ENCODE measurements at places on chromosomes 7 and 10. TPM values are rescaled to one million over a fixed set of nuclear protein-coding genes. Genes with fewer than 3 reads are reported as not detected.
A peak's percentile ranks its signal among the peaks of the same experiment; 100 is the strongest.

DNA sequence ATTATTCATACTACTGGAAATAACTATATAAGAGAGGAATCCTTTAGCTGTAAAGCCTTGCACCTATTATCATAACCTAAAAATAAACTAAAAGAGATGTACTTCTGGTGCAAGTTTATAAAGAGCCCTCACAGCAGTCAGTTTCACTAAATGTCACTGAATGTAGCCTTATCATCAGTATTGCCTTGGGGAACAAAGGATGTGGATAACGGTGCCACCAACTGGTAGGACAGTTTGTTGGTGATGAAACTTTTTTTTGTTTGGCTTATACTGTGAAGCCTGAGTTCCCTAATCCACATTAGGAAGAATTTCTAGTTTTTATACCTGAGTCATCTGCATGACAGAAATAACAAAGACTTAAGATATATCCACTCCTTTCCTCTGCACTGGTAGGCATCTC, 117.9 kb upstream of the COL1A2 start:
- DNase-seq, result no peak

COL1A2 gene
- 11,912 TPM for total RNA-seq

AGMO gene
- 1.2 TPM for total RNA-seq

DNA sequence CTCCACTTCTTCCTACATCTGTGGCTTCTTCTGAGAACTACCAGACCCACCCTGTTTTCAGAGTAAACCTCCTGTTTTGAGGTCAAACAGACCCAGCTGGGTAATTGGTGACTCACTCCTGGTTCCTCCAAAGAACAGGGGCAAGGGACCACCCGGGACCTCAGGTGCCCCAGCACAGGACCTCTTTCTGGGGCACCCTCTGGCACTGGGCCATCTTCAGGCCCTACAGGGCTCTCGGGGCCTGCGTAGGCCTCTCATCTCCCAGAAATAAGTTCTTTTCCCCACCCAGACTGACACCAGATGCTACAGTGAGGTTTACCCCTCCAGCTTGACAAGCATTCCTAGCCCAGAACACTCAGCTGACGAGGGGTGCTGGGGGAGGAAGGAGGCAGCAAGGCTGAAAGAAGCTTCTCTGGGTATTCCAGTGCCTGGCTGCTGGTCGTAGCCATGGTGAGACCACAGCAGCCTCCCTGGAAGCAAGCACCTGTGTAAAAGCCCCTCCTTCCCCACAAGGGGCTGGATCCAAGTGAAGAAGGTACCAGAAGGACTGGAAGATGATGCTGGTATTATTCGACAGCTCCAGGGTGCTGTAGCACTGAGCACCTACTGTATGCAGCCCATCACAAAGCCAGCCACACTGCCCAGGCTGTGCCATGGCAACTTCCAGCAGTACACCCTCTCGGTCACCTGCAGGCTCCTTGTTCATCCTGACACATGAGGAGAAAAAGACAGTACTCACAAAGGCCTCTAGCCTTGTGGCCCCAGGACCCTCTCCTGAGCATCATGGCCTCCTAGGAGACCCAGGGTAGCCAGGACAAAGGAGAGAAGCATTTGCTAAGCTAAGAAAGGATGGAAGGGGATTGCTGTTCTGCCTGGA, 47.4 kb downstream of the ALOX5 start:
- no peak for DNase-seq

UPK3BL2 gene
- 0.36 TPM for total RNA-seq

DNA sequence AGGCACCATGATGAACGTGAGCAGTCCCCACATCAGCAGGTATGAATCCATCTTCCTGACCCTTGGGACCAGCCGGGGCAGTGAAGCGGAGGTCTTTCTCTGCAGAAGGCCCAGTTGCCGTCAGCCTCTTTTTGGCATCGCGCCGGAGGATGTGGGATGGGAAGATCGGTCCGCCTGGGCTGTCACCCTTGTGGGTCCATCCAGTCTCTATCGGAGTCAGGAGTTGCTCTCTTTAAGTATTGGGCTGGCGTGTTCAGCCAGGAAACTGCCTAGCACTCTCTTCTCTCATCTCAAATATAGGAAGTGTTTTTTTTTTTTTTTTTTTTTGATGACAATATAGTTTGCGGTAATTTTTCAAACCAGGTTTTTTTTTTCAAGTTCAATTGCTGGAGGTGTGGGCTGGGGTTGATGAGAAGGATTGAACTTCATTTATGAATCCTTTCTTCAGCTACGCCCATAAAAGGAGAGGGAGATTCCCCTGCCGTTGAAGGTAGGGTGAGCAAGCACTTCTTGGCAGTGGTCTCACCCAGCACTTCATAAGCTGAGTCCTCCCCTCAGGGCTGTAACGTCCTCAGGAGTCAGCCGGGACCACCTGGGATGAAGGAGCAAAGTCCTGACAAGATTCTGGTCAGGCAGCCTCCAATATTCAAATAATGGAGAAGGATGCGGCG, at the start of gene IL2RA:
TSS of gene IL2RA (minus strand) at position 267 of the 671 bp plus-strand sequence. CDS start at position 51, 216 bp downstream.
- DNase-seq, result no peak

GRCh38 chr7:157009170-157009777, 1.2 kb downstream of the MNX1 start:
- DNase-seq, result peak; percentile 90

OR2A5 gene
- not detected for total RNA-seq

PLOD3 gene
- 78.7 TPM for total RNA-seq

GRCh38 chr7:83947260-83947659, 247.3 kb downstream of the SEMA3A start:
- DNase-seq, result no peak

GRCh38 chr10:42933448-42934340, 143.2 kb upstream of the RET start:
- DNase-seq, result peak; percentile 78

SPDYE2B gene
- not detected for total RNA-seq

DNA sequence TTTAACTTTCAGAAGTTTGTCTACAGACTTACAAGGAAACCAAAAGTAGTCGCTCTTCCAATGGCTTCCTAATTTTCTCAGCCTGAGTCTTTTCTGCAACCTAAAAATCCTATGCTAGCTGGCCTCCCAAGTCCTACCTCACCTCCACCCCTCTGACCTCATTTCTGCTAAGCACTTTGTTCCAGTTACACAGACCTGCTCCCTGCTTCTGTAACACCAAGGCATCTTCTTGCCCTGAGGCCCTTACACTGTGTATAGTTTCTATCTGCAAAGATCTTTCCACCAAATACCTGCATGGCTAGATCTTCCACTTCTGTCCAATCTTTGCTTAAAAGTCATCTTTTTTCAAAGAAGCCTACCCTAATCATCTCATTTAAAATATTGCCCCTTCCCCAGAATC, 1.9 kb upstream of the SNX13 start:
- peak; percentile 34 for DNase-seq

- no peak for DNase-seq
These were observed 1246.7 kb downstream of the GATA3 start for GRCh38 chr10:9301148-9301547.

CFAP70 gene
- total RNA-seq, result 1.2 TPM

- DNase-seq, result peak; percentile 51
These were observed 18.3 kb downstream of the ATP6V1F start for GRCh38 chr7:128880791-128881457.

GRCh38 chr7:118974836-118975235, 750.3 kb downstream of the ANKRD7 start:
- no peak for DNase-seq

TYW1B gene
- 2.2 TPM for total RNA-seq

IL6 gene
- 37.4 TPM for total RNA-seq

DNA sequence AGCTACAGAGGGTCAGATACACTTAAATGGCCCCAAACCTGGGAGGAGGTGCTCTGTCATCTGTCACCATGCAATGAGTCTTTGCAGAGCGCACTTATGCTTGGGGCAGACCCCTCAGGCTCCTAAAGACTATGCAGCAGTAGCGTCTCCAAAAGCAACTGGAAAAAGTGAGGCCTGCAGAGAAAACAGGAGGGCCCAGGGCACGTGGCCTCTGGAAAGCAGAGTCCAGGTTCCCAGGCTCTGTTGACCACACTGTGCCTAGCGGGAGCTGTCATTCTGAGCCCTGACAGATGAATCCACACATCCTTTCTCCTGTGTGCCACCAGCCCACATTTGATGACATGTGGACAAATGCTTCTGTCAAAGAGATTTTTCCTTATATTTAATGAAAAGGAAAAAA, 66.4 kb downstream of the MINDY4 start:
- no peak for DNase-seq

- DNase-seq, result peak; percentile 50
These were observed 20.4 kb downstream of the DNAJB12 start for GRCh38 chr10:72334196-72334824.

GRCh38 chr10:102917314-102917961, 656 bp upstream of the CNNM2 start:
- DNase-seq, result peak; percentile 89

DNA sequence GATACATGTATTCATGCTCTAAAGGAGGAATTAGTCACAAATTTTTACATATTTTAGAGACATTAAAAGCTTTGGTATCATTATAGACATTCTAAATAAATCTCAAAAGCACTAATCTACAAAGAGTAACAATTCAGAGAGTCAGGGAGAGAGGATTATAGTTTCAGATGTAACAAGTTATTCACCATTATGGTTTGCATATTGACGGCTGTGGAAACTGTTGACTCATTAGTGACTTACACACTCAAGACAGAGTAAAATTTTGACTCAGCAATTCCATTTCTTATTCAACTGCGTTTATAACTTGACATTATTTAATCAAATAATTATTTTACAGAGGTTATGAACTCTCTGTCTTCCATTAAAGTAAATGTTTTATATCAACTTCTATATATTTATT, 95.4 kb upstream of the SEMA3C start:
- DNase-seq, result no peak

GRCh38 chr7:38222481-38223096, 44.5 kb downstream of the STARD3NL start:
- DNase-seq, result no peak

- peak; percentile 52 for DNase-seq
These were observed 35.1 kb upstream of the DNAJB6 start for GRCh38 chr7:157301610-157302120.

DNA sequence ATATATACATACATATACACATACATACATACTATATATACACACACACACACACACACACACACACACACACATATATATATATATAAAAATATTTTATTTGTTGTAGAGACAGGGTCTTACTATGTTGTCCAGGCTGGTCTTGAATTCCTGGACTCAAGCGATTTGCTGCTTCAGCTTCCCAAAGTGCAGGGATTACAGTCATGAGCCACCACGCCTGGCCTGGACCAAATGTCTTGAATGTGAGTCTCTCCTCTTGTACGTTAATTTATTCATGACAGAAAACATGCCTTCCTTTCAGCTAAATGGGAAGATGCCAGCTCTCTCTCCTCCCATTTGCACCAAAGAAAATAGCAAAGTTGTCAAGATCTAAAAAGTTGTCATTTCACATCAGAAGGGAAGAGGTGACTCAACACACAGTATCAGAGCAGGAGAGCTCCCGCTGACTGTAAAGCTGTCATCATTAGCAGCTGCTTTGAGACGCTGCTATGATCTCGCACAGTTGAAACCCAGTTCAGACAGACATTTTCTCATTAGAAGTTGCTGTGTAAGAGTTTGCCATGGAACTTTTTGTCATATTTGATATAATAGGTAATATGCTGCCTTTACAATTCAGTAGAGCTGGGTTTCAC, 224.3 kb downstream of the SFMBT2 start:
- DNase-seq, result no peak

TAS2R5 gene
- 1.8 TPM for total RNA-seq

GRCh38 chr10:89278034-89278535, 23.8 kb upstream of the IFIT2 start:
- no peak for DNase-seq

GRCh38 chr10:124076148-124076733, 17.2 kb downstream of the CHST15 start:
- peak; percentile 45 for DNase-seq

- DNase-seq, result no peak
These were observed 74.7 kb downstream of the TMEM168 start for GRCh38 chr7:112715525-112715924.

- DNase-seq, result no peak
These were observed 116.3 kb downstream of the SEMA3C start for GRCh38 chr7:80802527-80802926.

GRCh38 chr10:14447094-14447839, 116.5 kb upstream of the FRMD4A start:
- no peak for DNase-seq

- DNase-seq, result peak; percentile 98
These were observed 951 bp downstream of the ELOVL3 start for GRCh38 chr10:102227050-102227449.

- DNase-seq, result no peak
These were observed 107.0 kb downstream of the LARP4B start for GRCh38 chr10:824497-824896.

DNA sequence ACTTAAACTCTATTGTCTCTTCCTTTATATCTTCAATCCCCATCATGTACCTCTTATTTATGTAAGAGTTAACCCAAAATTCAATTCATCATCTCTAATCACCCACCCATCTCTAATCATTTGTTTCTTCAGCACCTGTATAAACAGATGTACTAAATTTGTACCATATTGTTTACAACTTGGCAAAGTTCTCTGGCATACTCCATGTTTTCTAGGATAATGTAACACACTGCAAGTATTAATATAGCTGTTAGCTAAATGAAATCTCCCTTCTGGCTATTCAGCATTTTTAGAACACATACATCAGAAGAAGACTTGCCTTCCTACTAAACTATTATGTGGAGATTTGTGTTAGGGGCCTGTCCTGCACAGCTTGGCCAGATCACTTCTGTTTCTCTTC, 33.1 kb downstream of the MALSU1 start:
- no peak for DNase-seq

DNA sequence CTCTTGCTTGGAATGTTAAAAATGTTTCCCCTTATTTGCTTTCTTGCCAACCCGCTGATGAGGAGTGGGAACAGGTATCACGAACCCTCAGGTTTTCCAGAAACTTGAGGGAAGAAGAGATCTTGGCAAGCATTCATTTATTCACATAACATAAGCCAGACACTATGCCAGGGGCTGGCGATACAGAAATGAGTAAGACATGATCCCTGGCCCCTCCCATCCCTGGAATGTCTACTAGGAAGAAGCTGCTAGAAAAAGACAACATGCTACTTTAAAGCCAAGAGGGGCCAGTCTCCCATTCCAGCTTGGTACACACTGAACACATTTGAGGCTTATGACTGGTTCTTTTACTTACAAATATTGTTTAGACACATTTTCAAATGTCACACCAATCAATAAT, 26.4 kb downstream of the SLC35B4 start:
- no peak for DNase-seq

DNA sequence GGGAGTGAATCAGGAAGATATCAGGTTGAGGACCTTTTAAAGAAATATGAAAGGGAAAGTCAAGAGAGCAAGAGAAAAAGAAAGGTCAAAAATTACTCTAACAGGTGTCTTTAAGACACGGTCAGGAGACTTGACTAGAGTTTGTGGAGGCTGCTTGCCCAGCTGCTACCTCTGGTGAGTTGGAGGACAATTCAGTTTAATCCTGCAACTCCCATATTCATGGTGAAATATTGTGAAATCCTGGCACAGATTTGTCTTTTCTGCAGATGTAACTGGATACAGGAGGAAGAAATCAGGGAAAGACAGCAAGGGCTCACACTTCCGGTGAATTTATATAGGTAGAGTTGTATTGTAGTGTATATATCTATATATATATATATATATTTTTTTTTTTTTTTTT, 93.5 kb downstream of the AKAP9 start:
- DNase-seq, result no peak

Data from osteoblast (primary cell).